ENCODE measurements at places on chromosomes 12 and 14.

- no peak for DNase-seq
These were observed 103.4 kb upstream of the VASH1 start for GRCh38 chr14:76657846-76658245.

- no peak for DNase-seq
These were observed 25.9 kb upstream of the PRKD1 start for GRCh38 chr14:29953501-29953900.

- peak; percentile 12 for DNase-seq
These were observed 23.0 kb downstream of the OR10P1 start for GRCh38 chr12:55659486-55660385.

DNA sequence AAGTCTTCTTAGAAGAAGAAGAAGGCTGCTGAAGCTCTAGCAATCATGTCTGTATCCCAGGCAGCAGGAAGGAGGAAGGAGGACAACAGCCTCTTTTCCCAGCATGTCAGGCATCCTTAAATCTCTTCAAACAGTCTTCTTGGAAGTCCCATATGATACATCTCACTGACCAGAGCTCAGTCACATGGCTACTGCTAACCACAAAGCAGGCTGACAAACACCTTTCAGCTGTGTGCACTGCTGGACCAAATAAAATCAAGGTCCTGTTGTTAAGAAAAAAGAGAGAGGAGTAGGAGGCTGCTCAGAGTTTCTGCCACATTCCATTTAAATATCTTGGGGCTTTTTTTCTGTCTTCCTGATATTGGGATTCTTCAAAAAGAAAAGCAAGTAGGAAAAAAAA is 203.4 kb upstream of the PELI2 start:
- DNase-seq = no peak

DNA sequence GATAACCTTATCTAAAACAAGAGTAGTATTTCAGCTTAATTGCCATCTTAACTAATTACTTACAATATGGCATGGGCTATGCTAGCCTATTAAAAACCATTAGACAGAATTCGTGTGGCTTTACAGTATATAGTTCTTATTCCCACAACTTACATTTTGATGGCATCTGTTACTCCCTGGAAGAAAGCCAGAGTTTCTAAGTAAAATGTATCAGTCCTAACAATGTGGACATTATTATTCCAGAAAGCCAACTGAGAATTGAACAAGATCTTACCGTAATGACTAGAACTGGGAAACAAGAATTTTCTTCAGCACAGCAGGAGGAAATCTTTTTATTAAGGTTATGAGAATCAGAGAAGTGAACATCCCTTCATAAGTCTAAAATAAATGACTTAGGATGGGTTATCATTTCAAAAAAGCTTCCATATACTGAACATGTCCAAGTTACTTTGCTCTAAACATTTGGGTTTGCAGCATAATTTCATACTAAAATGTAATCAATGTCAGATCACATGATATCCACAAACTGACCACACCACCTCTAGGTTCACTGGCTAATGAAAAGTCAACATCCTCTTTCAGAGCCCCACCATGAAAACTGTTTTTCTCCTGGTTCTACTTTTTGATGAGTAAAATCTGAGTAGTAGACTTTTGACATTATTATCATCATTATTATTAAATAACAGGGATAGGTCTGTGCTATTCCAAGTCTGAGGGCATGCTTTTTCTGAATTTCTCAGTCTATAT is 179.7 kb downstream of the SSPN start:
- peak; percentile 73 for DNase-seq

DNA sequence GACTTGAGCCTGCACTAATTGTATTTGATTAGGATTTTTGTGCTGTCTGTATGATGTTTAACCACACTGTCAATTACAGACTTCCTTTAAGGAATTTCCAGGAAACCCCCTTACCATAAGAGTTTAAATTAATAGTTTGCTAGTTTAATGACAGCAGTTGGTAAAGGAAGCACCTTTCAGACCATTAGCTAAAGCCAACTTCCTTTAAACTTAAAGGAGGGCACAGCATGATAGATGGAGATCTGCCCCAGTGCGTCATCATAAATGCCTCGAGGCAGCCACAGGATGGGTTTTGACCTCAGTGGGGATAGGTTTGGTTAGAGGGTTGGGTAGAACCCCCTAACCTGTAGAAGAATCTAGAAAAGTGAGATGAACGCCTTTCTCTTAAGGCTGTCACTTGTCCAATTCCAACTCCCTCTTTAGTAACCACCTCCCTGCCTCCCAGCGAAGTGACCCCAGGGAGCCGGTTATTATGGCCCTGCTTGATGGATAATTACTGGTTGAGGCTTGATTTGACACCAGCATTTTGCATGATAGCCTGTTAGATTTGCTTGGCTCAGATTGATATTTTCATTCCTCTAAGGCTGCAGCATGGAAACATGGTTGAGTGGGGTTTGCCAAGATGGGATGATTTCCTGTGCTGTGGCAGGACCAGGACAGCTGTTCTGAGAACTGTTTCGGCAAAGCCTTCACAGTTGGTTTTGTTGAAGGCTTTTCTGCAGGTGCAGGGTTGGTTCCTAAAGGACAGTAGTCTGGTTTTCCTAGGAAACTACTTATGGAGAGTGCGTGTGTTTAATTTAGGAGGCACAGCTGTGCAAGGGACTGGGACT is 62.7 kb downstream of the CHST11 start:
- no peak for DNase-seq
